ENCODE measurements at places on chromosomes 7 and 10.

GRCh38 chr7:150756858-150757257 lies 19.6 kb downstream of the GIMAP5 start:
- no peak for DNase-seq

DNA sequence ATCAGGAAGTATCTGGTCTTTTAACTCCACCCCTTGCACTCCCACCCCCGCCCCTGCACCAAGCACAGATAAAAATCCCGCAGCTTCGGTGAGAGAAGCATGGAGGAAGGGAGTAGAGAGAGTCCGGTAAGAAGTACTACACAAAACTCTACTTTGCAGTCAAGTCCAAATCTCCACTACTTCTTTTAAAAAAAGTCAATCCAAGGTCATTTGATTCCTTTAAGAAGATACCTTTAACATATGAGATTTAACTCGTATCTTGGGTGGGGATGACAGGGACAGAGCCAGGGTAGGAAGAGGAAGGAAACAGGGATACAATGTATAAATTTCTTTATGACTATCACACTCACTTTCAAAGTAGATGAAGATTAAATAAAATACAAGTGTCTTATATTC lies 132.1 kb downstream of the NRBF2 start:
- no peak for DNase-seq

- DNase-seq: no peak
Observed at GRCh38 chr10:133530506-133530905, 3.3 kb downstream of the CYP2E1 start.

- DNase-seq: no peak
Observed at GRCh38 chr10:117790179-117790578, 247.6 kb downstream of the EMX2 start.

DNA sequence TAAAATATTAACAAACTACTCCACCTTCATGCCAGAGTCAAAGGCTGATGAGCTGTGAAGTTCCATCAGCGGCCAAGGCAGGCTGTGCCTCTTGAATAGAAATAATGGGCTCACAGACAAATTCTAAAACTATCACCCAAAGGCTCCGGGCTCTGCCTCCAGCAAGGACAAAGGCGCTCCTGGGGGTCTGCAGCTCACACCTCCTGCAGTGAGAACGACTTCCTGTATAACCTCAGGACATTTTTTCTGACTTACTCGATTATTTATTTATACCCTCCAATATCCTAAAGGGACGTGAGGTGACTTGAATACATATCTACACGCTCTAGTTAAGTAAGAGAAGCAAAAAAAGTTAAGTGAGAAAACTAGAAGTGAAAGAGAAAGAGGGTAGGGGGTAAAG lies 500.7 kb downstream of the CCSER2 start:
- no peak for DNase-seq

Data from NCI-H1092 treated with DMSO at 0.1 percent for 48 hours (cell line).